ENCODE measurements at places on chromosomes 5 and 9.

DNA sequence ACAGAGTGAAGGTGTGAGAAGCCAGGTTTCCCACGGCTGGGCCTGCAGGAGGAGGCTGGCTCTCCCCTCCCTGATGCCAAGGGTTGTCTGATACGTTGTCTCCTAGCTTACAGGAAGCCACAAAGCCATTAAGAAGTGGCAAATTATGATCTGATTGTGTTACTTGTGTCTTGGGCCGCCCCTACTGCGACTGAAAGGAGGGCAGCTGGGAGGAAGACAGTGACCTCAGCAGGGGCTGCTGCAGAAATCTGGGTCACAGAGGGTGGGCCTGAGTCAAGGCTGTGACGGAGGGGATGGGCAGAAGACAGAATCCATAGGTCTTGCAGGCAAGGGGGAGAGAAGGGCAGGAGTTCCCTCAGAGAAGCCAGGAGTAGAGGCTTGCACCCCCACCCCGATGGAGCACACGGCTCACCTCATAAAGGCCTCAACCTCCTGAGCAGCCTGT lies 145.0 kb downstream of the FSTL4 start:
- DNase-seq, result no peak

DNA sequence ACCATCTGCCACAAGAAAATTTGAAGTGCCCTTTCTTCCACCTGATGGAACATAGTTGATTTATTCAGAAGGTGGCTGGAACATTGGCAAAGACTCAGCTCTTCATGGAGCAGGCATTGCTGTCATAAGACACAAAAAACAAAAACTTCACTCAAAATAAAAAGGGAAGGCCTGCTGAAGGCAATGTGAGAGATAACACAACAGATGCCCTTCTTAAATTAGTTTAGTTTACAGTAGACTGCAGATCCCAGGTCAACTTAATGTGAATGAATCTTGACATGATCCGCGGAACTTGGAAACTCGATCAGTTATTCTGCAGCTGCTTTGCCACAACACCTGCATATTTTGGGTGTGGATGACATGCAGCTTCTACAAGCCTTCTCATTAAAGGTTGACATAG lies 159.8 kb upstream of the PLCXD3 start:
- no peak for DNase-seq

GRCh38 chr9:125544988-125545651 lies 161.9 kb downstream of the MAPKAP1 start:
- DNase-seq, result no peak

GRCh38 chr9:6785682-6786081 lies 27.9 kb downstream of the KDM4C start:
- DNase-seq, result no peak

DNA sequence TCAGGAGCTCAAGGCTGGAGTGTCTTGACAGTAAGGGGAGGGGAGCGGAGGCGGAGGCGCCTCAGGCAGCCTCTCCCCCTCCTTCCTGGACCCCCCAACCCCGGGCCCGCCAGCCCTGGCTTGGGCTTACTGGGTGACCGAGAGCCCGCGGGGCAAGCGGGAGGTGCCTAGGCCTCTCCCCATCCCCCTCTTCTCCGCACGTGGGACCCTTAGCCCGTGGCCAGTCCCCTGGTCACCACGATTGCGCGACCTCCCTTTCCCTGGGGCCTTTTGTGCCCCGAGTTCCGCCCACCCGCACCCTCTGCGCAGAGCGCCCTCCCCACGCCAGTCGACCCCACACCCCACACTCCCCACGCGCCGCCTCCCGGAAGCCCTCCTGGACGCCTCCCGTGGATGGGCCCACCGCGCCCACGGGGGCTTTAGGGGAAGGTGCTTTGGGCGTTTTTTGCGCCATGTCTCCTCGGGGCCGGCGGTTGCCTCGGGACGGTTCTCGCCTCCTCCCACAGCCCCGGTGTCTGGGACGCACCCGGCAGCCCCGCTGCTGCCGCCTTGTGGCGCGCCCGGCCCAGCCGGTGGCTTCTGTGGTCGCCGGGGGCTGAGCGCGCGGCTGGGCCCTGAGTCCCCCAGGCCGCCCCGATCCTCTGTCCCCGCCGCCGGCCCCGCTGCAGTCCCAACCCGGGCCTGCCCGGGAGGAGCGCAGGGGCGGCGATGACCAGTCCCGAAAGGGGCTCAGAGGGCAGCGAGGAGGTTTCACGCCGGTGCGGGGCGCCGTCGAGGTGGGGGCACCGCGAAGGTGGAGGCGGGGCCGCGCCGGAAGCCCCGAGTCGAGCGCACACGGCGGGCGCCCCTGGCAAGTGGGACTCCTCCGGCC lies 3.2 kb downstream of the TOR4A start:
- DNase-seq, result no peak

DNA sequence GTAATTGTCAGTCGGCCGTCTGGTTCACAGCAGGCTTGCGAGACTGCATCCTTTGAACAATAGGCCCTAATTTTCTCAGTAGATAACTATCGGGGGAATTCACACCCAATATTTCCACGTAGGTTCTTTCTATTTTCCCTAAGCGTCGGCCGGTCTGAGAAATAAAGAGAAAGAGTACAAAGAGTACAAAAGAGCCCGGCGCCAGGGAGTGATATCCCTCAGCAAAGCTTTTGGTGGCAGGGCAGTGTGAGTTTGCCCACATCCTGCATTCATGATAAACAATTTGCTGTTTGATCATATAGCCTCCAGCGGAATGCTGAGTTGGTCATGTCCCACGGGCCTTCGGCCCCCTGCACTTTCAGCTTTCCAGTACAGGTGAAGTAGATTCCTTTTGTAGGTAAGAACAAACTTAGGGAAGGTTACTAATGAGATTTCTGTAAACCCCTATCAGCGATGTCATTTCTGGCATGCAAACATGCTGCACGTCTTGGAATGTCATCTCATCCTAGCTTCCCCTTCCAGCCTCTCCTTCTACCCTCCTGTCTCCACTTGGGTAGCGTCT lies 4.7 kb upstream of the PTGR1 start:
- no peak for DNase-seq

GRCh38 chr5:154309805-154310204 lies 119.3 kb downstream of the GALNT10 start:
- no peak for DNase-seq
